ENCODE measurements at places on chromosomes 7 and 10. TPM values are rescaled to one million over a fixed set of nuclear protein-coding genes. Genes with fewer than 3 reads are reported as not detected.

The GIMAP1 gene
- total RNA-seq: 3.9 TPM

The FRMD4A gene
- total RNA-seq: 0.32 TPM

The PRR15 gene
- not detected for total RNA-seq

The SMNDC1 gene
- total RNA-seq: 43.1 TPM

DNA sequence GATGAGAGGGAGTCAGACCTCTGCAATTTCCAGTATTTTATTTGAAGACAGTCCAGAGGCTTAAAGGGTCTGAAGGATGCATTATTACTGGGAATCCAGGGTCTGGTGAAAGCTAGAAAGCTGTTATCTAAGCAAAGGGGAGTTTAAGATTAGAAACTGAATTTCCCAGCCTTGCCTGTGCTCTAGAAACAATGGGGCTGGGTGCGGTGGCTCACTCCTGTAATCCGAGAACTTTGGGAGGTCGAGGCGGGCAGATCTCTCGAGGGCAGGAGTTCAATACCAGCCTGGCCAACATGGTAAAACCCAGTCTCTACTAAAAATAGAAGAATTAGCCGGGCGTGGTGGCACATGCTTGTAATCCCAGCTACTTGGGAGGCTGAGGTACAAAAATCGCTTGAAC is 71.5 kb upstream of the ANLN start:
- DNase-seq: no peak

DNA sequence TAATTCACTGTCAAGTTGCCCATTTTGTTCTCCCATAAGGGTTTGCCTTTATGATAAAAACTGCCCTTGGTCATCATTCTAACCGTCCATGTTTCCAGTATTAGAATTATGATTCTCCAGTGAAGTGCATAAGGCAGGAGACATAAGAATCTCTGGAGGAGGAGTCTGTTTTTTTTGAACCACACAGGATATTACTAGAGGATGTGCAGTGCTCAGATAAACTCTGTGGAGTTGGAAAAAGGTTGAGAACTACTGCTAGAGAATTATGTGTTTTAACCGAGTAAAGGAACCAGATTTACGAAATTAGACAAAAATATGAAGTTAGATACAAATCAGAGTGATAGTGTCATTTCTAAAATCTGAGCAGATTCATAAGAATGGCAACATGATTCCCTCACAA is 40.5 kb downstream of the MDFIC start:
- DNase-seq: no peak

- DNase-seq: no peak
Measured at GRCh38 chr10:123136221-123136805, 543 bp downstream of the HMX3 start.

GRCh38 chr10:71244431-71245419 is 32.4 kb downstream of the UNC5B start:
- no peak for DNase-seq

GRCh38 chr7:30709549-30709948 is 27.3 kb upstream of the CRHR2 start:
- DNase-seq: no peak

DNA sequence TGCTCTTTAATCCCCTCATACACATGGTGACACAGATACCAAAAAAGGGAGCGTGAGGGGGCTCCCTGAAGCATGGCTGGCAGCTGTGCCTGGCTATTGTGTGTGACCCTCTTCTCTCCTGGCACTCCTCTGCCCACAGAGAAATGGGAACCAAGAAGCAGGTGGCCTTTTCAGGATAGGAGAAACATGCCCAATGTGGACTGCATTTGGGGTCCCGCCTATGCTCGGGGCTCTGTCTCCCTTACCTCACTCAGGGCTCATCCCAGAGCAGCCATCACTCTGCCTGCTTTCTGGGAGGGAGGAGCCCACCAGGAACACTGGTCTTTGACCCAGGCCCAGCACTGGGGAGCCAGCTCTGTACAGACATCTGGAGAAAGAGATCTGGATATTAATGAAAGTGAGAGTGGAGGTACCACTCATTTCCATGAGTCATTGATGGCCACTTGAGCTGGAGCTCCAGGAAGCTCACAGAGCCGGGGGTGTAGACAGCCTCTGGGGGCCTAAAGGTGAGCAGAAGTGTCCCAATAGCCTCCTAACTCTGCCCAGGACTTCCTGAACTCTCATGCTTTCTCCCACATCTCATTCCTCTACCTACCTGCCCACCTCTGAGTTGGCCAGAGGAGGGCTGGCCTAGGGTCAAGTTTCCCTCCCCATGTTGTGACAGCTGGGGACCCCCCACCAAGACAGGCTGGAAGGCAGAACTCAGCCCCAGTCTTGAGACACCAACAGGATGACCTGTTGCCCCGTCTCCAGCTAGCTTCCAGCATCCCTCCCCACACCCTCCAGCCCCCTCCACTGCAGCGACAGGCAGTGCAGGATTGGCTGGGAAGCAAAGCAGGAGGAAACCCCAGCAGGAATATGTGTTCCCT is 42.6 kb downstream of the DRGX start:
- no peak for DNase-seq

GRCh38 chr10:93398528-93398927 is 83.6 kb downstream of the MYOF start:
- no peak for DNase-seq

GRCh38 chr10:96407560-96408069 is 48.8 kb upstream of the OPALIN start:
- no peak for DNase-seq
